Renal pelvis (tissue), 12 donors: ENCODE measurements at places on chromosomes 5 and 9.
A peak's percentile ranks its signal among the peaks of the same experiment; 100 is the strongest.

GRCh38 chr5:122400938-122401337 is 88.9 kb downstream of the SNCAIP start:
- DNase-seq, result no peak

GRCh38 chr5:122170620-122171019 is 41.3 kb downstream of the ZNF474 start:
- no peak for DNase-seq

- no peak for DNase-seq
Observed at GRCh38 chr5:135887881-135888614, 7.6 kb downstream of the IL9 start.

DNA sequence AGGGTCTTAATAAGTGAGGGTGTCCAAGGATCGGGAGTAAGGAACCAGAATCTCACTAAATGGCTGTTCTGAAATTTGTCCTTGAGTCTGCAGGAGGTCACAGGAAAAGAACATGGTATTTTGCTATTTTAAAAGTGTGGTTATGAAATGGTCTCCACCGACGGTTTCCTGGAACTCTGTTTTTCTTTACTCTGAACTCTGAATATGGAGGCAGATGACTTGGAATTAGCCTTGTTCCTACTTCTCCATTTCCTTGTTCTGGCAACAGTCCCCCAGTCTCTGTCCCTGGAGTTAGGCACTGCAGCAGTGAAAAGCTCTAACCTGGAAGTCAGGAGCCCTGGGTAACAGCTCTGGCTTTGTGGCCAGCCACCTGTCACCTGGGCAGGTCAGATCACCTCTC is 46.6 kb upstream of the C5orf58 start:
- no peak for DNase-seq

GRCh38 chr5:157324237-157324636 is 58.3 kb downstream of the CYFIP2 start:
- DNase-seq, result no peak

- no peak for DNase-seq
Observed at GRCh38 chr5:122219436-122220166, 90.3 kb downstream of the ZNF474 start.

DNA sequence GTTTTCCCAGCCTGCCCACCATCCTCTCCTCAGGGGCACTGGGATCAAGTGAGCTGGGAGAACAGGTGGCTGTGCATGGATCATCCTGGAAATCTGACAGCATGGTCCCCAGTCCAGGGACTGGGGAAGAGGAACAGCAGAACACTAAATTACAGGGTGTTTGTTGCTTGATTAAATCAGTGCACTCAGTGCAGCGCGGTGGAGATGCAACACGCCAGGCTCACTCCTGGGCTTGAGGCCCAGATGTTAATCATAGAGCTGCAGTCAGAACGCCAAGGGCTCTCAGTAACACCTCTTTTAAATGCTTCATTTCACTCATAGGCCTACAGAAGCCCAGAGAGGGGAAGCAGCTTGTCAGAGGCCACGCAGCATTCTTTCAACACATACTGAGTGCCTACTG is 14.2 kb upstream of the LARP1 start:
- no peak for DNase-seq

GRCh38 chr9:133726401-133727276 is 11.5 kb downstream of the SARDH start:
- no peak for DNase-seq

- DNase-seq, result no peak
Observed at GRCh38 chr9:16442622-16443021, 427.8 kb downstream of the BNC2 start.

DNA sequence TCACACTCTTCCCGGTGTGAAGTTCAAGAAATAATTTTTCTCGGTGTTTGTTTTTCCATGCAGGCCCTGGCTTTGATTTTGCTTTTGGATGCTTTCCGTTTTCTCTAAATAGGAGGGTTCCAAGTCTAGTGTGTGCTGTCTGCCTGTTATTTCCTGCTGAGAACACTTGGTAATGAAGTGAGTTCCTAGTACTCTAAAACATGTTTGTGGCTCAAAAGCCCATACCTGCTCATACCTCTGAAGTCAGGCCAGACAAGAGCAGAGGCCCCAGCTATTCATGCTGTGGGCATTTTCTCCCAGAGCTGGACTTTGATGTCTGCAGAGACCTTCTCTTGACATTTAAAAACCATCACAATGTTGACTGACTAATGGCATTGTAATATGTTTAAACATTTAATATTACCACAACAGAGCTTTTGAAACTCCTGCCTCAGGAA is 211.2 kb downstream of the GOLPH3 start:
- no peak for DNase-seq

- DNase-seq, result no peak
Observed at GRCh38 chr9:130732136-130732535, 38.6 kb downstream of the EXOSC2 start.

DNA sequence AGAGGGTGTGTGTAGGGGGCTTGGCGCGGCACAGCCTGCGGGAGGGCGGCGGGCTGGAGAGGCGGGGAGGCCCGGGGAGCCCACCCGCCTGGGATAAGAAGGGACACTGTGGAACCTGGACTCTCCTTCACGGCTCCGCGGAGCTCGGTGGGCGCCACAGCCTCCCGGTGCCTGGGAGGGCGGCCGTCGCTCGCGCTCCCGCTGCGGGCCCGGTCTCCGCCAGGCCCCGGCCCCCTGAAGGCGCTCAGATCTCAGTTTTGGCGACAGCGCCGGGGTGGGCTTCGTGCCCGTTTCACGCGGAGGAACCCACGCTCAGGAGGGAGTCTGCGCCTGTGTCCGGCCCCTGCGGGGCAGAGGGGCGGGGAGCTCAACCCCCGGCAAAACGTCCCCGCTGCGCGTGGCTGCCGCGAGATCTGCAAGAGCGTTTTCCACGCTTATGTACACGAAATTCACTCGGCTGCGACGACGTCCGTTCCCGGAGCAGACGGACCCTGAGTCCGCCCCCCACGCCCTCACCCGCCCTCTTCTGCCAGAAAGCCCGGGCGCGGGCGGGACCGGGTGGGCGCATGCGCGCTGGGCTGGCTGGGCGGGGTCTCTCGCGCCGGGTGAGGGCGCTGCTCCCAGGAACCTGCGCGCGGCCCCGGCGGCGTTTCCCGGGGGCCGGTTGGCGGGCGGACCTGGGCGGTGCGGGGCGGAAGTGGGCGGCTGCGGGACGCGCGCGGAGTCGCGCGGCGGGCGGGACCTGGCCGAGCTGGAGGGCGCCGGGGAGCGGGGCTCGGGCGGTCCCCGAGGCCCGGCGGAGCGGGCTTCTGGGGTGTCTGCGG is at the start of gene NELFB:
Gene NELFB, plus strand, starts transcription at position 704 of the 824 bp plus-strand sequence.
- DNase-seq, result peak; percentile 88

- no peak for DNase-seq
Observed at GRCh38 chr5:106269252-106269843, 1401.4 kb downstream of the EFNA5 start.

GRCh38 chr9:112378328-112379176 is 1.4 kb upstream of the HSDL2 start:
- DNase-seq, result no peak
